CD4-positive, alpha-beta T cell treated with Interleukin-4 for 4 hours (primary cell): ENCODE measurements at places on chromosomes 4 and X.

- no peak for DNase-seq
Observed at GRCh38 chrX:103927633-103928032, 34.8 kb upstream of the TMSB15B start.

DNA sequence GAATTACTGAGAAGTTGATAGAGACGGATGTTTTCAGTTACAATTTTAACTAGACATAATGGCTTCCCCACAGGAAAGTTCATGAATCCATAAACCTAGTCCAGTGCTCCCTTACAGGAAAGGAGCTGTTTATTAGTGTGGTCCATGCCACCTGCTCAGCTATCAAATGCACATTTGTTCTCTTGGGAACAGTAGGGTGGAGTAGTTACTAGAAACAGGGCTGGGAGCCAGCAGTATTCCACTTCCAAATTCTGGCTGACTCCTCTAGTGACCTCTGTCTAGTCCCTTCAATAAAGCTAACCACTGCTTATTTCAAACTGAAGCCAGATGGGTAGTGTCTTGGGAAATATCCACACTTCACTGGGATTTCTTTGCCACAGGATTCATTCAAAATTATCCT, 88.4 kb upstream of the TLL1 start:
- DNase-seq, result no peak

DNA sequence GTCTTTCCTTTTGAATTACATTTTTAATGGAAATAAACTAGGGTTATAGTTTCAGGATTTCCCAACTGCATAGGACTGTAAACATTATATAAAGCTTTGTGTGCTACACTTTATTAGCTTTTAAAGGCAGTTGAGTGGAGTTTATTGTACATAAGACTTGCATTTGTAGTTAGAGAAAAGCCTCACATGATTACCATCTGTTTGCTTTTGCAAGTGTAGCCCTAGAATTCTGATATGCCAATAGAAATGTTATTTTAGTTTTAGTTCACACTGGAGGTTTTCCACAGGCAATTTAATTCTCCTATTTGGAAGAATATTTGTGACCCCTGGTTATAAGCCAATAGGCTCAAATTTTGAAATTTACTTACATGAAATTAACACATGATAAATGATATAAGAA, 41.3 kb upstream of the ANK2 start:
- DNase-seq, result no peak

- DNase-seq, result no peak
Observed at GRCh38 chr4:4947721-4948120, 71.5 kb downstream of the CYTL1 start.

- DNase-seq, result no peak
Observed at GRCh38 chr4:111556851-111557250, 588.4 kb upstream of the FAM241A start.

GRCh38 chrX:73812256-73812655, 249.3 kb downstream of the CHIC1 start:
- DNase-seq, result no peak

DNA sequence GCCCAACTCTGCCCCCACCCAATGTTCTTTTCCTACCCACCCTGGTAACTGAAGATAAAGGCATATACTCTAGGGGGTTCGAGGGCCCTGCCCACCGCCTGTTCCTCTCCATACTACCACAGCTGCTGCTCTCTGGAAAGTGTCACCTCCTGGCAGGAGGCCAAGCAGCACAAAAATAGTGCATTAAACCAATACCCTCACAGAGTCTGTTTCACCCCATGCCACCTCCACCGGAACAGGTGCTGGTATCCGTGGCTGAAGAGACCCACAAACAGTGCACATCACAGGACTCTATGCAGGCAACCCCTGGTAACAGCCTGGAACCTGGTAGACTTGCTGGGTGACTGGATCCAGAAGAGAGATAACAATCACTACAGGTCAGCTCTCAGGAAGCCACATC, 85.1 kb upstream of the CTSO start:
- no peak for DNase-seq

- no peak for DNase-seq
Observed at GRCh38 chr4:74121643-74122579, 22.9 kb upstream of the CXCL2 start.

DNA sequence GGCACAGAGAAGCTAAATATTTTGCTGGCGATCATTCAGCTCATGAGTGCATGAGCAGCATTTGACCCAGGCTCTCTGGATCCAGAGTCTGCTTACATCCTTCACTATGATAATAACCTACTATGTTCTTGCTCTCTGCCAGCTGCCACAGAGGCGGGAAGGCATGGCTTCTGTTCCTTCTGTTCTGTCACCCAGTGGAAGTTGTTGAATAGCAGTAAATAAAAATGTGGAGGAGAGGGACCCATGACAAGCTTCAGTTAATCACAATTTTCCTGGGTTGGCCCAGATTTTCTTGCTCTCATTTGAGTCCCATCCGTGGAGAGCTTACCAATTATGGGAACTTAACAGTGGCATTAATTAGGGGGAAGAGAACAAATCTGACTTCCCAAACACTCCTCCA, 250.1 kb upstream of the NOCT start:
- no peak for DNase-seq

GRCh38 chr4:183599284-183599683, 59.7 kb downstream of the RWDD4 start:
- DNase-seq, result no peak

DNA sequence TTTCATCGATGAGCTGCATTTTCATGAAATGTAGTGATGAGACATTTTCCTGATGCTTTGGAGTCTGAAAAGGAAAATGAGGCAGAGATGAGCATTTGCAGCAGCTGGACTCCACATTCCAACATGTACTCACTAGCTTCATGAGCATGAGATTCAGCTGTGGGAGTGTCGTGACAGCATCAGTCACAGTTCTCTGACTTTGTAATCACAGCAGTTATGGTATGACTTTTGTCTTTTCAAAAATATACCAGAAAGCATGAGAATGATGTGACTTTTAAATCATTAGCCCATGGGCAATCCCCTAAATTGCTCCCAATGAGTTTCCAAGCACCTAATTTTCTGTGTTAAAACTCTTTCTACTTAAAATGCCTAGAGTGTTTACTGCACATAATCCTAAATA, 18.3 kb upstream of the MSL3 start:
- no peak for DNase-seq

- DNase-seq, result no peak
Observed at GRCh38 chr4:7546152-7546808, 111.5 kb upstream of the PSAPL1 start.

DNA sequence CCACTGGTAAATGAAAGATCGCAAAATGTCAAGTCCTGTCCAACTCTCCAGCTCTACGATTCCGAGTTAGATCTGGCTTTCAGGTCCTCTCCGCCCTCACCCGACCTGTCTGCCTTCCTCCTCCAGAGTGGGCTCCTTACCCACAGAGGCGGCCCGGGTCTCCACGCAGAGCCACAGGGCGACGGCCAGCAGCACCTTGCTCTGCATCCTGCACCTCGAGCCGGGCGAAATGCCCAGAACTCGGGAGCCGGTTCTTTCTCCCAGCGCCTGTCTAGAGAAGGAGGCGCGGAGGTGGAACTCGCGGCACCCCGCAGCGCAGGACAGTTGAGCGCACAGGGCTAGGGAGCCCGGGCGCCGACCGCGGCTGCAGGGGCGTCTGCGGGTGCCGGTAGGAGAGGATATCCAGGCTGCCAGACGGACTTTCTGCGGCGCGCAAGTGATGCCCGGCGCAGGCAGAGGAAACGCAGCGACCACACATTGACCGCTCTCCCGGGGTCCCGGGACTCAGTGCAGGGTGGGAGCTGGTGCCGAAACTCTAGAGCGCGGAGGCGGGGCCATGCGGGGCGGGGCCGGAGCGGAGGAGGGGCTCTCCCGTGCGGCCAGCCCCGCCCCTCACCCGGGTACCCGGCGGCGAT, at the start of gene KDR:
TSS of gene KDR (minus strand) at position 509 of the 635 bp plus-strand sequence. CDS start at position 207, 302 bp downstream.
- DNase-seq, result no peak

DNA sequence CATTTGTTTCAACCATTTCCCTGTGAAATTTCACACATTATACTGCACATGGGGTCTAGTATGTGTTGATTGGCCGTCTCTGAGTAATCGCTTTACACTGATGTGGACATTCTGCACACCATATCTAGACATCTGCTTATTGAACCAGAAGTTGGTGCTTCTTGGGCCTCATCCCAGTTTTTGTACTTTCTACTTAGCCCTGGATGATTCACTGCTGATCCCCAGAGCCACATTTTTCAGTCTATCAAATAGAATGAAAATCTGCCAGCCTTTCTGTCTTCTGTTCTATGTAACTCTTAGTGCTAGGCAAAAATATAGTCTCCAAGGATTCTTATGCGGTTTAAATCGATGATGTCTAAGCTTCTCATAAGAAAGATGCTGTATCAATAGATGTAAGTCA, 40.5 kb upstream of the RELL1 start:
- no peak for DNase-seq

GRCh38 chr4:44670506-44671199, 7.6 kb upstream of the GUF1 start:
- DNase-seq, result no peak

DNA sequence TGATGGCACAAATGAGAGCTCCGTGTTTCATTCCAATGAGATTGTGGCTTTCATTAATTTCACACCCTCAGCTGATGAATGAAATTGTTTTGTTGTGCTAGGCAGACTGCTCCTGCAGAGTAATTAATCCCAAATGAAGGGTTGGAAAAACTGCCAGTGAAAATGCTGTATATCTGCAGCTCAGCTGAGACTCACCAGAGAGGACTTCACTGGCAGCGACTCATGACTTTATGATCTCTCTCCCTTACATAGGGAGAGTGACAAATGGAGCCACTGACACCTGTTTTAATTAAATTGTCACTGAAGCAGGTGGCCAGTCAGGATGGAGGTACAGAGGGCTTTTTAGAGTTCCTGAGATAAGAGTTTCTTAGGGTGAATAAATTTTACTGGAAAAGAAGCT, 24.8 kb downstream of the GRXCR1 start:
- DNase-seq, result no peak

GRCh38 chr4:185925910-185926360, 113.9 kb upstream of the SORBS2 start:
- DNase-seq, result no peak
